Astrocyte of the spinal cord (primary cell): ENCODE measurements at places on chromosomes 2 and 18.
A peak's percentile ranks its signal among the peaks of the same experiment; 100 is the strongest.

GRCh38 chr2:188524519-188525113 is 232.9 kb downstream of the GULP1 start:
- DNase-seq: peak; percentile 85

DNA sequence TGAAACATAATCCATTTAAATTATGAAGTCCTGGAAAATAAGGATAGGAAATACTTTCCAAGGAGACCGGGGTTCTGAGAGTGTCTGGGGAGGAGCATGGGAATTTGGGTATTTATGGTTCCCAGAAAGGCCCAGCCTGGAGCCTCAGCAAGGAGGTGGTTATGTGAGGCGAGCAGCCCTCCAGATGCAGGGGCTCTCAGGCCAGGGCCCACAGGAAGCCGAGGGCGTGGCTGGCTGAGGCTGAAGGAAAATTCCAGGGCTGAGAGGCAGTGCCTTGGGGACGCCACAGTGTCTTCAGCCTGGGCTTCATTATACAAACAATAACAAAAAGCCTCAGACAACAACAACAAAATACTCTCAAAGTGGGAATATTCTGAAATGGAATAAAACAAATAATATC is 86.9 kb upstream of the SERPINE2 start:
- DNase-seq: no peak

DNA sequence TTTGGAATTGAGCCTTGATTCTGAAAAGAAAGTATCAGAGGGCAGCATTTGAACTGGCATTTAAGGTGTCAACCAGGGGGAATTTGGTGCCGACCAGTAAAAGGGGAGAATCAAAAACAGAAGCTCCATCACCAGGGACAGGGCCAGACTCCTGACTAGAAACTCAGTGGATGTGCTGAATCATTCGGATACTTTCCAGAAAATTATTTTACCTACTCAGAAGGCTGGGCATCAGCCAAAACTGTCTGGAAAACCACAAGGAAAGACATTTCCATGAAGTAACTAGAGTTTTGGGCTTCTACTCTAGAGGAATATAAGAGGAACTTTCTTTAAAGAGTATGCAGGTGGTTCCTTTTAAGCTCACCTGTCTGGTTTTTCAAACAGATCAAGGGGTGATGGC is 756.6 kb downstream of the RNF144A start:
- peak; percentile 24 for DNase-seq

GRCh38 chr2:111148225-111148873 is 27.6 kb downstream of the BCL2L11 start:
- DNase-seq: no peak

DNA sequence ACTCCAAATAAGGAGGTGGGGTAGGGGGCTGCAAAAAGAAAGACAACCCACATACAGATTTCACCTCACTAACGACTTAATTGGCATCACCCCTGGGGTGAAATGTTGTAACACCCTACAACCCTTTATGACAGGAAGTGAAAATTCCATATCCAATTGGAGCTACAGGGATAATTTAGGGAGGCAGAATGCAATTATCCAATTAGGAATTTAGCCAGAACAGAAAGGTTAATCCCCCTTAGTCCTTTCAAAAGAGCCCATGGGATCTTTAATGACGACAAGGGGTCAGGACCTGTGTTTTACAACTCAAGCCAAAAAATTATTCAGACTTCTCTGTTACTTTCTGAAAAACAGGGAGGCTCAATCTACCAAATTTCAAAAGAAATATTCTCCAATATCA is 1027.1 kb downstream of the TMEM182 start:
- no peak for DNase-seq
